Natural killer cell treated with Interleukin-12 subunit alpha and Interleukin-12 subunit beta and Interleukin-15 and Interleukin-18, amount 100 ng/mL, for 72 hours (primary cell): ENCODE measurements at places on chromosomes 2 and 18. TPM values are rescaled to one million over a fixed set of nuclear protein-coding genes. Genes with fewer than 3 reads are reported as not detected.

- no peak for DNase-seq
Measured at GRCh38 chr18:1653873-1654272, 749.2 kb downstream of the ADCYAP1 start.

DNA sequence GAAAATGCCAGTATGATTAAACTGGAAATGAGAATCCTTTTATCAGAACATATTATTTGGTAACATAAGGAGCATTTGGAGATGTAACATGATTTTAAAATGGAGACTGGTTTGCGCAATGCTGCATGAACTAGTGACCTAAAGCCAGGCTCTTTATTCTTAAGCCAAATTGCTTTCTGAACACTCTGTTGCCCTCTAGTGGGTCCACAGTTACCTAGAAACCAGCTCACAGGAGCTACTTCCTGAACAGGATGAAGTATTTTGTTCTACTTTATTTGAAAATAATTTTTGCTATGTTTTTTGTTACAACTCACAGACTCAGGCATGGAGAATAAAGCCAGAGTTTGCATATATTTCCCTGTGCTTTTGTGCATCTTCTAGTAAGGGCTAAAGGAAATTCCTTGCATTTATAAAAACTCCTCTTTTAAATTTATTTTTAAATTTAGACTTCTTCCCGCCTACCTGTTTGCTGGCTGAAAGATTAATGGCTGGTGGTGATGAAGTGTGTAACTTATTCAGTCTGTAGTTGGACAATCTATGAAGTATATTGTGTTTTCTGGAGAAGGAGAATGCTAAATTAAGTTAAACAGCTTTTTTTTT, 146.7 kb downstream of the PARD3B start:
- no peak for DNase-seq

EFR3B gene
- 3.2 TPM for total RNA-seq

SCN9A gene
- 1.0 TPM for total RNA-seq

DNA sequence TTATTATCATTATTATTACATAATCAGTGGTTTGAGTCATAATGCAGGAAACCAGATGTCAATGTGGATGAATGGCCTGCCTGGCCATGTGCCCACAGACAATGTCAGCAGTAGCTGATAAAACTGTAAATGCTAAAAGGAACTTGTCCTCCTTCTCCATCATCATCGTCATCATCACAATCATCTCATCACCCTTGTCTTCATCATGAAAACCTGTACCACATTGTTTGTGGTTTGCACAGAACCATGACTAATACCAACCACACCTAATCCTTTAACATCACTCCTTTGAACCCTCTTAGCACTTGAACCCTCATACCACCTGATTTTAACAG, 96.0 kb downstream of the HNMT start:
- no peak for DNase-seq

- DNase-seq = no peak
Measured at GRCh38 chr2:119741868-119742267, 17.9 kb upstream of the PTPN4 start.

GRCh38 chr18:61910101-61910500, 17.3 kb upstream of the RNF152 start:
- peak; percentile 22 for DNase-seq

DNA sequence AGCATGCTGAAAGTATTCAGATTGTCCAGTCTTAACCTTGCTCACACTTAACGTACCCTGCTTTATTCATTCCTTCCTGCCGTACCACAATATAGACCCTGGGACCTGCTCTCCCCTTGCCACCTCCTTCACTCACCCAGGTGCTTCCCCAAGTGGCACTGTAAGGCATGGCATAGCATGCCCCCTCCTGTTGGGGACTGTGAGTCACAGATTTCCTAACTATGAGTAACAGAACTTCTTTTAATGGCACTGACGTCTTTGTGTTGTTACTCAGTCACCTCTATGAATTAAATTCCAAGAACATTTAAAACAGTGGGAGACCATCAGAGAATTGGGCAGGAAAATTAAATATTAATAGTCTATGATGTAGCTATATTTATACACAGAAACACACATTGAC, 117.2 kb downstream of the CTNNA2 start:
- DNase-seq = no peak

GRCh38 chr18:30451981-30452380, 590.6 kb downstream of the DSC3 start:
- DNase-seq = no peak

STPG4 gene
- 0.29 TPM for total RNA-seq

DNA sequence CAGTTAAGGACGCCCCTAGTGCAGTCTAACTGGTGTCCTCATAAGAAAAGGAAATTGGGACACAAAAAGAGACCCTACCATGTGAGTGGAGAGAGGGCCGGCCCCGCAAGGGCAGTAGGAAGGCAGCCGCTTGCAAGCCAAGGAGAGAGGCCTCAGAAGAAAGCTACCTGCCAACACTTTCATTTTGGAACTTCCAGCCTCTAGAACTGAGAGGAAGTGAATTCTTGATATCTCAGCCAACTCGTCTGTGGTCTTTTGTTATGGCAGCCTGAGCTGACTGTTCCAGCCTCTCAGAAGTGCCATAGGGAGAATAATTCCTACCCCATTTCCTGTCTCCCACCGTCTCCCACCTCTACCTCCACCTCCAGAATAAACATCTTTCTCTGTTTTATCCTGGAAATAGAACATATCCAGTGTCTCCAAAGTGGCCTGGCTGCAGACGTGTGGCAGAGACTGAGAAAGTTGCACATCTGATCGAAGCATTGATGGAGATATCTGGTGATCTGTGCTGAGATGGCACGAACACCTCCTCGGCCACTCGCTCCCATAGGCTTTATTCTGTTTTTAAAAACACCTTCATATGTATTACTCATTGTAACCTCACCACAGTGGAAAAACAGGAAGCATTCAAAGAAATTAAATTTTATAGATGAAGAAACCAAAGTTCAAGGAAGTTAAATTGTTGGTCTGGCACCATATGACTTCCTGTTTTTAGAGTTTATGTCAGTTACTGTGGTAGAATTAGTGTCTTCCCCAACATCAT, 39.5 kb upstream of the MARCO start:
- DNase-seq = no peak

DNAH7 gene
- 0.11 TPM for total RNA-seq

DNA sequence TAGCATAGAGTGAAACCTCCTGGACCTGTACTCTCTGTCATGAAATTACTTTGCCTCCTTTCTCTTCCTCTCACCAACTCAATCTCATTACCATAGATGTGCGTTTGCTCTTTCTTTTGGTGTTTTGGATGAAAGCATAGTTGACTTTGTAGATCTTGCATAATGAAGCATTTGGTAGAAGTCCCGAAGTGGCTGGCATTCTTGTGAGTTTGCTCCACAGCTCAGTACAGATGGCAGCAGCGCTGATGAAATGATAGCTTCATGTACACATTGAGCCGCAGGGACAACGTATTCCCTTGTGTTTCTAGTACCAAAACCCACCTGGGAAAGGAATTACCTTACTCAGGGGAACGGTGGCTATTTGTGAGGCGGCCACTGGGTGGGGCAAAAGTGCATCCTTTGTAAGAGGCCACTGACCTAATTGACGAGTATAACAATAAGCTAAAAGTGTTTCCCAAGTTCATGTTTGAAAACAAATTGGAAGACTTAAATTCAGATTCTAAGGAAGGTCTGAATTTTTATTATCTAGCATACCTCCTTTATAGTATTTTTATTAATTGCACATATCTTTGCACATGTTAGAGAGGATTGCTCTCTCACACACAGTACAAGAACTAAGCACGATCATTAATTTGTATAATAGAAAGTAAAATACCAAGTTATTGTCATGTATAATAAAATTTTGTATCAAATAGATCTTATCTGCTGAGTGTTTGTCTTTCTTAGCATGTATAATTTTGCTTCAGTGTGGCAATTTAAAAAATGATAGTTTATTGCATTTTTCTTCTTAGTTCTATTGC, 25.4 kb upstream of the CDH7 start:
- no peak for DNase-seq

GRCh38 chr2:161238560-161239325, 69.5 kb upstream of the PSMD14 start:
- DNase-seq = peak; percentile 69

DNA sequence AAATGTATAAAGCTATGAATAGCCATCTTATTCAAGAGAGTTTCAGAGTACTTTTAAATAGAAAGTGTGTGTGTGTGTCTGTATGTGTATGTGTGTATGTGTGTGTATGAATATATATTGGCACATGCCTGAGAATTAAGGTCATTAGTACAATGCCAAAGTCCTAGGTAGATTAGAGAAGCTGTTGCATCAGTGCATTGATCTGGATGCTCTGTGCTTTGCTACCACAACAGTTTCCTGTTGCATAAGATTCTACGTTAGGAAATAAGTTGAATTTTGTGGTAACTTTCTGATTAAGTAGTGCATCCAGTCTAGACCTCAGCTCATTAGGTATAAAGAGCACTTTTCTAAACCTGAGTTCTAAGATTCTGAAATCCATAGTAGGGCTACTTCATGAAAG, 1102.8 kb upstream of the KLHL29 start:
- DNase-seq = no peak

GRCh38 chr2:137729305-137729704, 235.0 kb upstream of the HNMT start:
- no peak for DNase-seq

NT5DC4 gene
- not detected for total RNA-seq

MZT2B gene
- 179 TPM for total RNA-seq

GRCh38 chr2:12305931-12306330, 410.8 kb upstream of the TRIB2 start:
- no peak for DNase-seq

GRCh38 chr2:230956827-230957755, 32.0 kb upstream of the GPR55 start:
- peak; percentile 74 for DNase-seq

CPO gene
- total RNA-seq = not detected

- no peak for DNase-seq
Measured at GRCh38 chr2:46091004-46091403, 206.2 kb upstream of the EPAS1 start.

POTEE gene
- total RNA-seq = 0.31 TPM

NR4A2 gene
- total RNA-seq = 2.7 TPM

AKAIN1 gene
- not detected for total RNA-seq

- no peak for DNase-seq
Measured at GRCh38 chr2:44838116-44838790, 103.2 kb upstream of the SIX3 start.

DNA sequence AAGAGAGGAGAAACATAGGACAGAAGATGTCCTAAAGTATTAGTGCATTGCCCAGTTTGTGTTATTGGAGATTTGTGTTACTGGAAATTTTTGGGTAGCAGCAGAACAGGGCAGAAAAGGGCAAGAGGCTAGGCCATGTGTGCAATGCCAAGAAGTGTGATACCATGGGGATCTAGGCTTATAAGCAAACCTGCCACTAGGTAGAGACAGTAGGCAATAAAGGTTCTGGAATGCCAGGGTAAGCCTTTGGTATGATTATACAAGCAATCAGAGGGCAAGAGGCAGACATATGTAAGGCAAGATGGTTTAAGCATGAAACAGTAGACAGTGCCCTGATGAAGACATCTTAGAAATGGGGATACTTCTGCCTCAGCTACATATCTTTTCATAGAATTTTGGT, 12.3 kb upstream of the CERS6 start:
- DNase-seq = no peak

DNA sequence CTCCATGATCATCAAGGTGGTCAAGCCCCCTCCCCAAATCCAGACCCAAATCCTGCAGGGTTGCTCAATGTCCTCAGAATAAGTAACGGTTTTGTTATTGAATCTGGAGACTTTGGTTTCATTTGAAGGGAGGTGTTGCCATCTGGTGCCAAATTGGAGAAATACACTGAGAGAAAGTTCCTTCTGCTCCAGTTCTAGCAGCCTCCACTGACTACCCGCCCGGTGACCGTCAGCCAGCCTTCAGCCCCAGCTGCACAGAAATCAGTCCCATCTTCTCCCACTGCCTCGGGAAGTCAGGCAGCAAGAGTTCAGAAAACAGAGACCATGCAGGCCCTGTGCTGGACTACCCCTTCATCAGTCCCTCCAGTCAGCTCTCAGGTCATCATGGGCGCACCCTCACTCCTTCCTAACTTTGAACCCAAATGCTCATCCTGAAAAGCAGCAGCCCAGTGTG, 38.7 kb downstream of the PKDCC start:
- no peak for DNase-seq

PAX8 gene
- 1.8 TPM for total RNA-seq

DNA sequence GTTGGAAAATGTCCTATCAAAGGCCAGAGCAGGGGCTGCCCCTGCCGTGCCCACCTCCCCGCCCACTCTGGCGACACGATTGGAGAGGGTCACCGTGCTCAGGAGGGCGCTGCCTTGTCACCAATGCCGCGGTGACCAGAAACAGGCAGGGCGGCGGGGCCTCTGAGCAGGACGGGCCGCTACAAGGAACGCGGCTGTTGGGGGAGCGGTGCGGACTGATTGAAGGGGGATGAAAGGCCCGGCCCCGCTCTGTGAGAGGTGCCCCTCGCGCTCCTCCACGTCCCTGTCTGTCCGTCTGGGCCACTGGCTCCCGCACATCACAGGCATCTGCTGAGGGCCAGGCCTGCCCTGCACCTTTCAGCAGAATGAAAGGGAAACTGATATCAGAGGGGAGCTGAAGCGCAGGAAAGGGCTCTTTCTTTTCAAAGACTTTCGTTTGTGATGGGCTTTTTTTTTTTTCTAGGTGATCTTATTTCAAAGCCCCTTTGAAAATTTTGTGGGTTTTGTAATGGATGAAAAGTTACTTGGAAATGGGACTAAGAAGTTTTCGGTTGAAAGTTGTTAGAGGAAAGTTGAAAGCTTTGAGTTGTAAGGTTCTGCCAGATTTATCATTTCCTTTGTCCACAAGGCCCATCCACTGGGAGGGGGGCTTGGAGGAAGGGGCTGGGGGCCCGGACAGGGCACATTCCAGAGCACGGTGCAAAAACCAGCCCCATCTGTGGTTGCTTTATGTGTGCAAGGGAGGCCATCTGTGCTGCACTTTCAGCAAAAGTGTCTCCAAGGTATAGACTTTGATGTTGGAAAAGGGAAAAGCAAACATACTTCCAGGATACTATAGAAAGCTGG, 244.2 kb downstream of the KLHL29 start:
- DNase-seq = no peak

DNA sequence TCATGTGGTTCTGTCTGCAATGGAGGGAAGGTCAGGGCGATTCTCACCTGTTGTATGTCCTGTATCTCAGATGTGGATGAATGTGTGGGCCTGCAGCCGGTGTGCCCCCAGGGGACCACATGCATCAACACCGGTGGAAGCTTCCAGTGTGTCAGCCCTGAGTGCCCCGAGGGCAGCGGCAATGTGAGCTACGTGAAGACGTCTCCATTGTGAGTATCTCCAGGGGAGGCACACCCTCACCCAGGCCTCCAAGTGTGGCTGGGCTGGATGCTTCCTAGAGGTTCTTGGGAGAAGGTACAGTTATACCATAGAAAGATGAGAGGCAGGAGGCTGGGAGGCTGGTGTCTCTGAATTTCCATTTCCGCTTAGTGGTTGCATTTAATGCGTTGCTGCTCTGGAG, 46.9 kb downstream of the FBLN7 start:
- DNase-seq = no peak

POTEI gene
- total RNA-seq = not detected

DNA sequence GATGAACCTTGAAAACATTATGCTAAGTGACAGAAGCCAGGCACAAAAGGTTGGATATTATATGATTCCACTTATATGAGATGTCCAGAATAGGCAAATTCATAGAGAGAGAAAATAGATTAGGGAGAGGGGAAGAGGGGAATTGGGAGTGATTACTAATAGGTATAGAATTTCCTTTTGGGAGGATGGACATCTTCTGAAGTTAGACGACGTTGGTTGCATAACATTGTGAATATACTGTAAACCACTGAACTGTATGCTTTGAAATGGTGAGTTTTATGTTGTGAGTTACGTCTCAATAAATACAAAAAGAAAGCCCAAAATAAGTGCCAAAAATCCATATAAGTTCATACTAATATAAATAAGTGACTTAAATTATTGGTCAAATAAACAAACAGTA, 18.6 kb upstream of the CYP26B1 start:
- no peak for DNase-seq

- no peak for DNase-seq
Measured at GRCh38 chr2:135791418-135792190, 45.4 kb downstream of the LCT start.
